Activated gamma-delta T cell (primary cell): ENCODE measurements at places on chromosomes 13 and 19.

- DNase-seq: no peak
Observed at GRCh38 chr19:9995999-9996398, 14.3 kb downstream of the COL5A3 start.

GRCh38 chr13:81929988-81930387 lies 1589.1 kb upstream of the SPRY2 start:
- DNase-seq: no peak

- no peak for DNase-seq
Observed at GRCh38 chr19:15469513-15470297, 5.4 kb upstream of the RASAL3 start.

DNA sequence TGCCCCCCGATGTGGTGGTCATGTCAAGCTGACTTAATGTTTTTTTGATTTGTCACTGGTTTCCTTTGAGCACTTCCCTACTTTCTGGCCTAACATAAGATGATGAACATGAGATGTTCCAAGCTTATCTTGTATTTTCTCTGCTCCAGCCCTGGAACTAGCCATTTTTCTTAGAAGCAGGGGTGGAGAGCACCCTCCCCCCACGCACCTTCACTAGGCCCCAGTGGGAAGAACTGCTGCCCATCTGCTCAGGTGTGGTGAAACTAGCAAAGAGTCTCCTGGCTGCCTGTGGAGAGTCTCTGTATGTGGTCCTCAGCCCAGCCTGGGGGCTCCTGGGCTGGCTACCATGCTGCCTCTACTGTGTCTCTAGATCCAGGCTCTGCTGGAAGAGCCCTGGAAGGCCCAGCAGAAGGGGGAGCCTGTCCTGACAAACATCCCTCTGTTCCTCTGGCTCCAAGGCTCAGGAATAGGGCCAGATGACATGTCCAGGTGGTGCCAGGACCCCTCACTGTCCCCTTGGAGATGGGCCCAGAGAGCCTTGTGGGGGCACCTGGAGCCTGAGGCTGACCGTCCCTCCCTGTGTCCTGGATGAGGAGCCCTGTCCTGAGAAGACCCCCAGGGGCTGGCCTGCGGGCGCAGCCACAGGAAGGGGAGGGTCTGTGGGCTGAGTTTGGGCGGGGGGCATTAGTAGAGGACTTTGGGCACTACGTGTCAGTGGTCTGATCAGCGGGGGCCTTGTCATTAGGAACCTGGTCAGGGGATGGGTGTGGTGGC lies 4.8 kb upstream of the ZNF14 start:
- DNase-seq: no peak

GRCh38 chr19:49843265-49843664 lies 7.7 kb upstream of the PTOV1 start:
- no peak for DNase-seq

DNA sequence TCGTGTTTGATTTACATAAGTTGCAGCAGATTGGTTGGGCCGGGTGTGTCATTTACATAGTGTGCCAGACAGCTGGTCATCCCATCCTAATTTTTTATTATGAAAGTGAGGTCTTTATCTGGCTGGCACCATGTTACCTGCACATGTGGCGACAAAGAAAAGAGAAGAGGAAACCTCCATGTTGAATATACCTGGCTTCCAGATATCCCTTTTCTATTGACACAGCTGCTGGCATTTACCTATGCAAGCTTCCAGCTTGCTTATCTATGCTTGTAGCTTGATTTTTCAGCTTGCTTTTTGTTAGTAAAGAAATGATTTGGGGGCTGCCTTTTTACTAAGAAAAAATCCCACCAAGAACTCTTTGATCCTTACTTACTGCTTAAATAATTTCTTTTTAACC lies 681.3 kb upstream of the SLITRK1 start:
- no peak for DNase-seq

DNA sequence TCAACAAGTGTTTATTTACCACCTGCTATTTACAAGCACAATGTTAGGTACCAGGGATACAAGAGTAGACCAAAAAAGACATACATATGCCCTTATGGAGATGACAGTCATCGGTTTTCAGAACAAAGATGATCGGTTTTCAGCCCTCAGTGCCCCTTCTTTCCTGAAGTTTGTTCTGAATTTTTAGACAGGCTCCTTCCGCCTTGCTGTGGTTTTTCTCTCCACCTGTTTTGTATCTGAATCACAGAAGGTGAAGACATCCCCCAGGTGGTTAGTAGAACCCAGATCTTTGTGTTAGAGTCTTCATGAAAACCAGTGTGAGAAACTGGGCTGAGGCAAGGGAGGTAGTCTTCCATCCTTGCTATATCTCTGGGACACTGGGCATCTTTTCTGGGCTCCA lies 23.5 kb downstream of the ACTL9 start:
- no peak for DNase-seq

GRCh38 chr13:35927567-35928021 lies 203.6 kb downstream of the DCLK1 start:
- no peak for DNase-seq

DNA sequence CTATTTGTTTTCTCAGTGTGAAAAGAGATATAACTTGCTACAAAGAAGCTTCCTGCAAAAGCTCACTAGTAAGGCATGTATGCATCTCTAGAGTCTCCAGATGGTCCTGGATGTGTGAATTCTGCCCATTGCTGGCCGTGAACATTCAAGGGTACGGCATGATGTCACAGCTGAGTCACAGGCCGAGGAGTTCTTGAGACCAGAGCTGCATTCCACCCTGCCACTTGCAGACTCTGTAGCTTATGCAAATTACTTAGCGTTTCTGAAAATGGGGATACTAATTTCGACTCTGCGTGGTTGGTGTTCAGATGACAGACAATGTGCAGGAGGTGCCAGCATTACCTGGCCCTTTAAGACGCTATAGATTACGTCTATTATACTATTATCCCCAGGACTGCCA lies 470.7 kb downstream of the ZNF536 start:
- DNase-seq: no peak

DNA sequence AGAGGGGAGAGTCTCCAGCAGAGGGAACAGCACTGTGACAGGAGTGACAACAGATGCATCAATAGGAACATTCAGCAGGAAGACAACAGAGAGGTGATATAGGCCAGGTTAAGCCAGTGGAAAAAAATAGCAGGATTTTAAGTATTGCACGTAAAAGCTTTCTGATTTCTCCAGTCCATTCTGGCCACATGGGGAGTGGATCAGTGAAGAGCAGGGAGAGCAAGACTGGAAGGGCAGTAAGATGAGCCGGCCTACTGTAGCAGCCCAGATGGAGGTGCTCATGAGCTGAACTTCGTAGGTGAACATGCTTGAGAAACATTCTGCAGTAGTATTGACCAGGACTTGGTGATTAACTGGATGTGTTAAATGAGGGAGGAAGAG lies 1.7 kb downstream of the UTP14C start:
- DNase-seq: no peak

GRCh38 chr13:40787062-40787461 lies 2.3 kb upstream of the SLC25A15 start:
- DNase-seq: no peak

DNA sequence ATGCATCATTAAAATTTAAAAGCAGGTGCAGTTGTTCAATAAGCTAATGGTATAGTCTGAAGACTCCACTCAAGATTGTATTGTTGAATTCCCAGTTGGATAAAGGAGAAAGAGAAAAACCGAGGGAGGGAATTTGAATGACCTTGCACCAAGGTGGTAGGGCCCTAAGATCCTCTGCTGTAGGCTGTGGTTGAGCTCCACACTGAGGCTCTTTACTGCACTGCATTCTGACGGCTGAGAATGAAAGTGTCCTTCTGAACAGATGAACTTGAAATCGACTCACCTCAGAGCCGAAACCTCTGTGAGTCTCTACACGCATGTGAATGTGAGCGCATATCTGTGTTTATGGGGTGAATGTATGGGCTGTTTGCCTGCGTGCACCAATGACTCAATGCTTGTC lies 388.9 kb upstream of the DACH1 start:
- DNase-seq: no peak

DNA sequence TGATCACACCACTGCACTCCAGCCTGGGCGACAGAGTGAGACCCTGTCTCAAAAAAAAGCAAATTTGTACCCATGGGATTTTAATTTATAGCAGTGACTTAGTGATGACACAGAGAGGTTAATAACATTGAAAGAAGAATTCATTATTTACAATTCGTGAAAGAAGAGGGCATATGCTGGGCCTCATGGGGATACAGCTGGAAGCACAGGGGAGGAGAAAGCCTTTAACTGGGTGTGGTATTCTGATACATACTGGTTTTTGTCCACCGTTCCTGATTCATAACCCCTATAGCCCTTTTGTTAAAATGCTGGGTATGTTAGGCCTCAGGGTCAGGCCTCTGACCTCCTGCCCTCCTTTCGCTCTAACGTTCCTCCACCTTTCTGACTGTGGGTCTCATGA lies 10.9 kb downstream of the ZNF264 start:
- no peak for DNase-seq

DNA sequence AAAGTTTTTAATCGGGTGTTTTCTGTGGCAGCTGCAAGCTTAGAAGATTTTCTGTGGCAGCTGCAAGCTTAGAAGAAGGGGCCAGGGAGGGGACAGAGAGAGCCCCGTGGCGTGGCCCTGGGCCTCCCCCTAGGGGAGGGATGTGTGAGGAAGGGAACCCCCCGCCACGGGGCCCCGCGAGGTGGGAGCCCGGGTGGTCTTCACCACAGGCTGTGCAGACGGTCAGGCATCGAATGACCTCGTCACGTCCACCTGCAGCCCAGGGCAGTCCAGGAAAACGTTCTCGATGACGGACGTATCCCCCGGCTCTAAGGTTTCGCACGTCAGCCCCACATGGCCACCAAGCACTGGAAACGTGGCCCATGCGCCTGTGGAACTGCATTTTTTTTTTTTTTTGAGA lies 8.6 kb downstream of the POLR2E start:
- DNase-seq: no peak

DNA sequence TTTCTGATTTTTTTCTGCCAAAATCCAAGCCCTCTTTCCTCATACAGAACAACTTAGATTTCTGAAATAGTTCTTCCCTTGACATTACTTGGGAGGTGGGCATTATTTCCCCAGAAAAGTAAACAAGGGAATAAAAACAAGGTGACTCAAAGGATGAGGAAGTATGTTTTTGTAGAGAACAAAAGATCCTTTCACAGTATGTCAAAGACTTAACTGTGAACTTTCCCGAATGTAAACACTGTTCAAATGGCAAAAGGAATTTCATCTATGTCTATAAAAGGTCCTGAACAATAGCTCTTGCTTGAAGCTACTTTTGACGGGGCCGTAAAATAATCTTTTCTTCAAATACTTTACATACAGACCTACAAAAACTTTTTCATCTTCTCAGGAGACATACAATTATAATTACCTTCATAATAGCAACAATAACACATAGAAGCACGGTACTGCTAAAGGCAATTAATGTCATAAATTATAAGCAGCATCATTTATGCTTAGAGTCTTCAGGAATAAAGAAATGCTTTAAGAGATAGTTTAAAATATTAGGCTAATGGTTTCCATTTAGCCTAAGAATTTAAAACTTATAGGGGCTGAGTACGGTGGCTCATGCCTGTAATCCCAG lies 191.1 kb downstream of the RGCC start:
- no peak for DNase-seq

DNA sequence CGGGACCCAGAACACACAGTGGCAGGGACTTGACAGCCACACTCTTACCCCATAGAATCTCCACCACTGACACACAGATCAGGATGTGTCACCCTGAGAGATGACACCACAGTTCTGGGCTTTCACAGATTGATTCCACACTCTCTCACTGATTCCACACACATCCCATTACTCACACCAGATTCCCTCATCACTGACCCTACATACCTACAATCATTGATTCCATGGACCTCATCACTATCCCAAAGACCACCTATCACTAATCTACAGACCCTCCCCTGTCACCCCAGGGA lies 57.6 kb upstream of the ZNF527 start:
- DNase-seq: no peak

DNA sequence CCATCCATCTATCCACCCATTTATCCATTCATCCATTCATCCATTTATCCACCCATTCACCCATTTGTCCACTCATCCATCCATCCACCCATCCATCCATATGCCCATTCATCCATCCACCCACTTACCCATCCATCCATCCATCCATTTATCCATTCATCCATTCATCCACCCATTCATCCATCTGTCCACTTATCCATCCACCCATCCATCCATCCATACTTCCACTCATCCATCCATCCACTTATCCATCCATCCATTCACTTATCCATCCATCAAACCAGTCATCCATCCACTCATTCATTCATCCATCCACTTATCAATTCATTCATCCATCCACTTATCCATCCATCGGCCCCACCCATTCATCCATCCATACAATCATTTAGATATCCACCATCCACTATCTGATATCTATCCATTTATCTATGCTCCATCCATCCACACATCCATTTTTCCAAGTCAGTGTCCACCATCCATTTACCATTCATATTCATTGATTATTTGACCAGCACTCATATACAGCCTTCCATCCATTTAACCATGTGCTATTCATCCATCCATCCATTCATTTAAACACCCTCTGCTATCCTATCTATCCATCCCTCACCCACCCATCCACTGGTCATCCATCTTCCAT lies 2.8 kb downstream of the TMEM221 start:
- DNase-seq: no peak

DNA sequence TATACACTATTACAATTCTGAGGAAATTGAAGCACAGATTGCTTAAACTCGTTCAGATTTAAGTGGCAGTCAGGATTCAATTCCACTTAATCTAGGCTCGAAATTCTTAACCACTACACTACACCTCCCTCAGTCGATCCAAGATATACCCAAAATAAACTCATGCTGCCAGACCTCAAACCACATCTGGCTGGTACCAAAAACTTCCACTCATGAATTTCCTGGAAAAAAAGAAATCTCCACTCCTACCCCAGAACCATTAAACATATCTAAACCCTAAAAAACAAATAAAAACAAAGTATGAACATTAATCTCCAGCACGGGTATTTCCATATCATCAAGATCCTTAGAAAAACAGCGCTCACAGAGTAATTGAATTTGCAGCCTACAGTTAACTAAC lies 1.1 kb downstream of the ZFP30 start:
- no peak for DNase-seq
